ENCODE measurements at places on chromosomes 3 and 15.

DNA sequence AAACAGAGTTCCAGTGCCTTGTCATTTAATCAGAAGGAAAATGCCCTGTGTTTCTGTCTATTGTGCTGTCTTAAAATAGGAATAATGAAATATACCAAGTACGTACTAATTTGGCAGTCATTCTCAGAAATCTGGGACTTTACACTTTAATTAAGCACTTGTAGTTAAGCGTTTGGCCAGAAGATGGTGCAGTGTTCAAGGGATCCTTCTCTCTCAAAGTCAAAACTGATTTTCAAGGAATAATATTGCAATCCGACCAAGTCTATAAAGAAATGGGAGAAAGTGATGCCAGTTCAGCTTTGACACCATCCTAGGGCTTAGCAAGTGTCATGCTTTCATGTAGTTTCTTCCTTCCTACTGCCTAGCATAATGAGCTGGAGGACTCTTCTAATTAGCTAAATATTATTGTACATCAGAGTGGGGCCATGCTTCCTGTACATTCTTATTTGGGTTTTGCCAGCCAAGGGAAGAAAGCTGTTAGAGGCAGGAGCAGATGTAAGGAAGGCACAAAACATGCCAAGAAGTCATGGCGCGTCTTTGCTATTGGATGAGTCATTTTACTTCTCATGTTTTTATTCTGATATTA is 64.8 kb downstream of the SAMMSON start:
- DNase-seq: no peak

DNA sequence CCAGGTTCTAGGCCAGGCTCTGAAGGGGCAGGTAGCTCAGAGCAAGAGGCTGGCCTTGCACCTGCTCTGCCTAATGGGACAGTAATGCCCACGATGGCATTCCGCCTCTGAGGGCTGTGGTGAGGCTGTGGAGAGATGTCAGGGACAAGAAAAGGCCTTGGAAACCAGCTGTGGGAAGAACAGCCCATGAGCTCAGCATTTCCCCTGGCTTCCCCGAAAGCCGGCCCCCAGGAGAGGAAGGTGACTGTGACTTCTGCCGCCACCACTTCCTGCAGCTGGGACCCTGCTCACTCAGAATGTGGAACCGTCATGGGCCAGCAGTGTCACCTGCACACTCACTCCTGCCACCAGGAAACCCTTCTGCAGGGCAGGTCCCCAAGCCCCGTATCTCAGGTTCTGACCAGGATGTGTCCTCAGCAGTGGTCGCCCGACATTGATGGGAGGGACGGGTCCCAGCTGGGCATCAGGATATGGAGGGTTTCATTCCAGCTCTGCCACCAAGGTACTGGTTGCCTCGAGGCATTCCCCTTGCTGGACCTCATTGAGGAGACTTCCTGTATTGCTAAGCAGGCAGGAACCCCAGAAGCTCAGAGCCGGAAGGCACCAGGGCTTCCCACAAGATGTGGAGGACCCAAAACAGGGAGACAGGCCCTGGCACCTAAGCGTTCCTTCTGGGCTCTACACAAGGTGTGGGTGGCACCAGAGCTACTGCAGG is 30.7 kb downstream of the SEMA7A start:
- DNase-seq: no peak

GRCh38 chr3:141777957-141778813 is 15.0 kb downstream of the GRK7 start:
- DNase-seq: no peak

GRCh38 chr3:87004883-87005282 is 13.9 kb upstream of the VGLL3 start:
- no peak for DNase-seq

DNA sequence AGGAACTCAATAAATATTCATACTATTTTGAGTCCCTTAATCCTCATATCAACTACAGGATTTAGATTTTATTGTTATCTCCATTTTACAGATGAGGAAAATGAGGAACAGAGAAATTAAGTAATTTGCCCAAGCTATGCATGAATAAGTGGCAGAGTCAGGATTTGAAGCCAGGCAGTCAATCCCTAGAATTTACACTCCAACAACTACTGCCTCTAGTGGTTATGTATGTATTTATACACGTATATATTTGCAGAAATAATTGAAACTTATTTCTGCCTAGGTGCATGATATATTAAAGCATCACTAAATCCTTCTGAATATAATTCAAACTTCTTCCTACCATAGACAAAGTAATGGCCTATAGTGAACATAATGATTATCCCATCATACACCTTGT is 137.4 kb downstream of the SERPINI1 start:
- no peak for DNase-seq

- no peak for DNase-seq
Measured at GRCh38 chr3:148615382-148615781, 82.3 kb upstream of the AGTR1 start.

DNA sequence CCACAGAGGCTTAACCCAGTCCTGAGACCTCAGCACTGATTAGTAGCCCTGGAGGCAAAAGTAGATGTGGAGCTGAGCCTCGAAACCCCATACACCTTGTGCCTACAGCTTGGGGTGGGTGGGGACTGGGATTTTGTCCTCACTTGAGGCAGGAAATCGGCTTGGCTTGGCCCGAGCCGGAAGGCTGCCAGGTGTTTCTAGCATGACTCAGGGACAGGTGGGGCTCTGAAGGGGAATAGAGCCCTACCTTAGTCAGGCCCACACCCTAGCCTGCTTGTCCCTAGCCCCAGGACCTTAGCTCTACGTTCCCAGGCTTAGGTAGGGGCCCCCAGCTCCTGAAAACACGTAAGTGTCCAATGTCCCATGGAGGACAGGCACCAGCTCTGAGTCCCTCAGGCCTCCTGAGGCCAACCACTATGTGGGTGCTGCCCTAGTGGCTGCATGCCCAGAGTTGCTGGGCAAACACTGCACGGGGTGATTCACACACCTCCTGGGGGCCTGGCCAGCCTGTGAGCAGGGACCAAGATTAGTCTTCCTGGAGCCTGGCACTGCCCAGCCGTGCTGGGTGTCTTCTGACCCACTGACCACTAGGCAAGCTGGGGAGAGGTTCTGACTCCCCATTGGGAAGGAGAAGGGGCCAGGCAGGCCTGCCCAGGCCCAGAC is 3.1 kb downstream of the MST1R start:
- DNase-seq: no peak

DNA sequence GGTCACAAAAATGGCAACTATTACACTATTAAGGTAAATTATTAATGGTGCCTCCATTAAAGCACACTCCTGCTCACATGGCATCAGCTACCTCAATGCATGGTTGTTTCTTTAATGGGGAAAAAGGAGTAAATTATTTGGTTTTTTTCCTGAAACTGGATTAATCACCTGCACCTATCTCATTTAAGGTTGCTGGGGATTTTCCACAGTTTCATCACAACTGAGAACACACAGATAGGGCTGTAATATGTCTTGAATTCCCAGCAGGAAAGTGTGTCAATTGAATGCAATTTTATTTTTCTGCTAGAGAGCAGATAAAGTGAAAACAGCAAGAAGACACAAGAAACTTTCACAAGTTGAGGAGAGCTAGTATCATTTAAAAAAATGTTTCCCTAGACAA is 36.4 kb downstream of the RFTN1 start:
- DNase-seq: no peak

DNA sequence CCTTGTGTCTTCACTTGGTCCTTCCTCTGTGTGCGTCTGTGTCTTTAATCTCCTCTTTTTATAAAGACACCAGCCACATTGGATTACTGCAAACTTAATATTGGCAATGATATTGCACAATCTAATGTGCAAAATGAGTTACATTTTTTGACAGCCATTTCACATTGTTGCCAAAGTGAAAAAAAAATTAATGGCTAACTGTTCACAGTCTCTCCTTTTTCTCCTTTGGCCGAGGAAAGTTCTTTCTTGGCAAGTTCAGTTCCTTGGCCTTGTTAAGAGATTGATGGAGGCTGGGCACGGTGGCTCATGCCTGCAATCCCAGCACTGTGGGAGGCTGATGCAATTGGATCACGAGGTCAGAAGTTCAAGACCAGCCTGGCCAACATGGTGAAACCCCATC is 62.2 kb upstream of the ZNF280D start:
- DNase-seq: no peak

GRCh38 chr3:52430416-52430810 is 14.5 kb downstream of the SEMA3G start:
- no peak for DNase-seq

DNA sequence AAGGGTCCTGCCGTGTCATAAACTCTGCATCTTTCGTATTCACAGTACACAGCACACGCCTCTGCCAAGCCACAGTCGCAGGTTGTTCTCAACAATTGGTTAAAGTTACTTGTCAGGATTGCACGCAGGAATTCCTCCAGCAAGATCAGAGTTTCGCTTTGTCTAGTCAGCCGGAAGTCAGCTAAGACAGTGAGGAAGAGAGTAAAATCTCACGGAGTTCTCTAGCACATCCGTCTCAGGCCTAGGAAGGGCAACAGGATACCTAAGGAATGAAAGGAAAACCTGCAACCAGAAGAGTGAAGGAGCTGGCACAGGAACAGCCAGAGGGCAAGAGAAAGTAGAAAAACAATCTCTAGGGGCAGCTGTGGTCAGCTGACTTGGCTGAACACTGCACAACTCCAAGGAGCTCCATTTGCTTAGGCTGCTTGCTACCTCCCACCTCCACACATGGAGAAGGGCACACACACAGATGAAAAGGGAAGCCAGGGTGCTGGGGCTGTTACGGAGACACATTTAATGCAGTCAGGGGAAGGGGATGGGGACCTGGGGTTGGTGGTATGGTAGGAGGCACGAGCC is 23.7 kb downstream of the RORA start:
- no peak for DNase-seq

- DNase-seq: no peak
Measured at GRCh38 chr15:86488046-86488445, 408.4 kb downstream of the AGBL1 start.

DNA sequence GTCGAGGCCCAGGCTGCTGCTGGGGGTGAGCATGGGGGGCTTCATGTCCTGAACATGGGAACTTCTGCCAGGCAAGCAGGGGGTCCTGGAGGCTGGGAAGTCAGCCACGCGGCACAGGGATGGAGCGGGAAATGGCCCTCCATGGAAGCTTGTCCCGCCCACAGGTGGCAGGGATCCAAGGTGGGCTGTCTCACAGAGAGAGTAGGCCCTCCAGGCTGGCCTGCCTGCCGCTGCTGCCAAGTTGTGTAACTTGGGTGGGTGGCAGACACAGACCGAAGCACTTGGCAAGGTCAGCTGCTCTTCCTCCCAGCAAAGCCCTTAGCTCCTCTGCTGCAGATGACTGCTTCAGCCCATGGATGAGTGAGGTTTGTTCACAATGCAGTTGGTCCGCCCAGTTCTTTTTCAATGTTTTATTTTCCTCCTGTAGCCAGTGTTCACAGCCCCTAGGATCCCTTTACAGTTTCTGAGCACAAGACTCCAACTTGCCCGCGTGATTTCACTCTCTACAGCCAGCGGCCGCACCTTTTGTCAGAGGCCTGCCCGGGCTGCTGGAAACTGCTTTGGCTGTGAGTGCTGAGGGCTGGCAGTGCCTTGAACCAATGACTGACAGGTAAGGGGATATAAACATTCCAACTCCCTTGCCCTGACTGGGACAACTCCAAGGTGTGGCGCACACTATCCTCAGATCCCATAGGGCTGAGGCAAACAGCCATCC is 26.7 kb downstream of the HCN4 start:
- no peak for DNase-seq

GRCh38 chr3:33798113-33798417 is 365 bp upstream of the PDCD6IP start:
- DNase-seq: no peak

DNA sequence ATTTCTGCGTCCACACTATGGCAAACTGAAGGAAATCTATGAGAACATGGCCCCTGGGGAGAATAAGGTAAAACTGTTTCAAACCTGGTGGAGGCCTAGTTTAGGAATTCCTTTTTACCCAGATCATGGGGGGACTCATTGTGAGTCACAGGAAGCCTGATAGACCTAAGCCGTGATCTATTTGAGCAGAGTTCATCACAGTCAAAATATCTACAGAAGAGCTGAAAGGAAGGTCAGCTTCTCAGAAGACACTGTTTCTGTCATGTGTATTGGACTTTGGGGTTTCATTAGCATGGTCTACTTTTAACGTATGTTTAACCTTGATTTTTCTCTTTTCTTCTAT is 1.3 kb downstream of the PSMD2 start:
- DNase-seq: no peak

- DNase-seq: no peak
Measured at GRCh38 chr3:105014631-105015030, 352.1 kb upstream of the ALCAM start.

DNA sequence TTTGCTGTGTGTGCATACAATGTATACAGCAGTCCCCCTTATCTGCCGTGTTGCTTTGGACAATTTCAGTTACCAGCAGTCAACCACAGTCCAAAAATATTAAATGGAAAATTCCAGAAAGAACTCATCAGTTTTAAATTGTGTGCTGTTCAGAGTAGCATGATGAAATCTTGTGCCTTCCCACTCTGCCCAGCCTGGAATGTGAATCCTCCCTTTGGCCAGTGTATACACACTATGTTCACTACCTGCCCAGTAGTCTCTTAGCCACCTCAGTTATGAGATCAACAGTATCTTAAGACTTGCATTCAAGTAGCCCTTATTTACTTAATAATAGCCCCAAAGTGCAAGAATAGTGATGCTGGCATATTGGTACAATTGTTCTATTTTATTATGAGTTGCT is 133.6 kb upstream of the ABHD17C start:
- peak; percentile 21 for DNase-seq

- DNase-seq: no peak
Measured at GRCh38 chr3:150426292-150426691, 18.2 kb downstream of the TSC22D2 start.

- DNase-seq: no peak
Measured at GRCh38 chr15:81282911-81283310, 41.0 kb downstream of the STARD5 start.

DNA sequence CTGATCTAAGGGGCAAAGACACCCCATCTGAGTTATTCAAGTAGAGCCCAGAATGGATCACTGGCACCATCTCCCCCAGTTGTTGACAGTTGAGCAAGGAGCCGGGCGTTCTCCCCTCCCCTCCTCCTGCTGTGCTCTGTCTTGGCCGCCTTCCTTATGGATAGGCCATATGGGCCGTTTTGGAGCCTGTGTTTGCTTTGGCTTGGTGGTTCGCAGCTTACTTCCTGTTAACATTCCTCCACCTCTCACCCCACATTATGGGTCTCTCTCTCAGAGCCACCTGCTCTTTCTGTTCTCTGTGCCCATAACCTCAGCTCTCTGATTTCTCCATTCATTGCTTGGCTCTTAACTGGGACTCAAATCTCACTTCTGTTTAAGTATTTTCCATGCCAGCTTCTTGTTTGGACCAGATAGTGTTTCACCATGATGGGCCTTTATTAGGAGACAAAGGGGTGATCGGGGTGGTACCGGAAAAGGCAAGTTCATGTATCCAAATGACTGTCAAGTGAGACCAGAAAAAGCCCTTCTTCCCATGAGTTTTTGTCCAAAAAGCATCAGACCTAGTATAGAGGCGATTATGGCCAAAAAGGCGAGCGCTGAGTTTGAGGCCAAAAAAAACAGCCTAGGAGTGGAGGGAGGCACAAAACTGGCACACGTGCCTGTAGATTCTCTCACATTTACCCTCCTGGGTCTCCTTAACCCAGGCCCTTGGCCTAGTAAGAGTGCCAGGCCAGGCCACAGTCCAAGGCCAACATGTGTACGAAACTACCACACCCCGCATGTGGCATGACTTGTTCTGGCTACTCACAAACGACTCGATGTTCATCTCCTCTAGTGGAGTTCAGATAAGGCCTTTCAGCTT is 62.6 kb downstream of the DUT start:
- DNase-seq: no peak

GRCh38 chr3:102511639-102512038 is 76.8 kb downstream of the ZPLD1 start:
- no peak for DNase-seq

- DNase-seq: no peak
Measured at GRCh38 chr3:172654470-172654869, 56.4 kb downstream of the NCEH1 start.

All from coronary artery (tissue), 2 donors.